Right atrium auricular region (tissue), 2 donors: ENCODE measurements at places on chromosomes 16 and 17.

GRCh38 chr17:19799796-19800195 lies 51.7 kb upstream of the ALDH3A1 start:
- DNase-seq, result no peak

- no peak for DNase-seq
Measured at GRCh38 chr17:31293581-31293980, 3.5 kb downstream of the OMG start.

DNA sequence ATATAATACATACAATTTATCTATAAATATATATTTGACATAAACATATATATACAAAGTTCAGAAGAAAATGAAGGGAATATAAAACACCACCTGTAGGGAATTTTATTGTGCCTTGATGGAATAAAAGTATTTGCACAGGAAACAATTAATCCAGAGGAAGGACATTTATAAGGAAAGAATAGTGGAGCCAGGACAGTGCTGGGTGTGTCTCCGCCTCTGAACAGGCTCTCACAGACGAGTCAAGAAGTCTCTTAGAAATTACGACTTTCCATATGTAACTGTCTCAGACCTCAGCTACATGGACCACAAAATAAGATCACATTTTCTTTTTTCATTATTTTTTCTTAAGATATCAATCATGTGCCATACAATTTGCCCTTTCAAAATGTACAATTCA lies 93.9 kb downstream of the TMEM114 start:
- no peak for DNase-seq

DNA sequence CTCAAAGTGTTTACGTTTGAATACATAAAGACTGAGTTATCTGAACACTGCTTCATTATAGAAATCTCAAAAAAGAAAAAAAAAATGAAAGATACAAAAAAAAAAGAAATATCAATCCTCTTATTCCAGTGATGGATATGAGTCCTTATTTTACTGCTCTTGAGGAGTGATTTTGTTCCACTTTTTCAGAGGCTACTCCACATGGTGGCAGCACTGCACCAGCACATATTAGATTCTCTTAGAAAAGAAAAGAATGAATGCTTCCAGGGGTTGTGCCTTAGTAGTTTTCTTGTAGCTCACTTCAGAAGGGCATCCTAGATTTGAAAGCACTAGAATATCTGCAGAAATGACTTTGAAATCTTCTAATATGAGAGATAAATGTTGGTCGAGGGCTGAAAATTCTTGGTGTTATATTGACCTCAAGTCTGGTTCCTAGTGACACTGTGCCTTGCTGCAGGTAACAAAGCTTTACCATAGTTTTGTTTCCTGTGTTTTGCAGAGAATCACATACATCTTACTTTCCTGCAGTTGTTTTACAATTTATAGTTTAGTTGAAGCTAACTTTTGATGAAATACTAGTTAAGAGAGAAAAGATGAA lies 25.9 kb downstream of the AP2B1 start:
- no peak for DNase-seq

- no peak for DNase-seq
Measured at GRCh38 chr16:74844041-74844980, 69.7 kb upstream of the FA2H start.

- no peak for DNase-seq
Measured at GRCh38 chr17:54727624-54728023, 173.0 kb upstream of the TOM1L1 start.

- no peak for DNase-seq
Measured at GRCh38 chr16:74888888-74889287, 96.0 kb downstream of the WDR59 start.

DNA sequence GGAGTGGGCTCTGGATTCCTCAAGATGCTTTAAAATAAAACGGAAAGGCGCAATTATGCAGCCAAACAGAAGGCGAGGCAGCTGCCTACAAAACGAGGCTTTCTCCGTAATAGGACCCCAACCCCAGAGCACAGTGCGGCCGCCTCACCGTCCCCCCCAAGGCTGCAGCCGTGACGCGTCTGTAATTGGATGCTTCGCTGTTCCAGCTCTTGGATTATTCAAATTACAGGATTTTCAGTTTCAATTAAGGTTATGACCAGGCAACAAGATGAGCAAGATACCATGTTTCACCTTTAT lies 37.3 kb upstream of the ABR start:
- no peak for DNase-seq
